ENCODE measurements at places on chromosomes 11 and 22. TPM values are rescaled to one million over a fixed set of nuclear protein-coding genes. Genes with fewer than 3 reads are reported as not detected.

The PAX6 gene
- total RNA-seq, result under 0.01 TPM

The APOA1 gene
- 0.29 TPM for total RNA-seq

The NPAS4 gene
- total RNA-seq, result 0.36 TPM

The TMEM191B gene
- 1.2 TPM for total RNA-seq

The MTA2 gene
- 105 TPM for total RNA-seq

DNA sequence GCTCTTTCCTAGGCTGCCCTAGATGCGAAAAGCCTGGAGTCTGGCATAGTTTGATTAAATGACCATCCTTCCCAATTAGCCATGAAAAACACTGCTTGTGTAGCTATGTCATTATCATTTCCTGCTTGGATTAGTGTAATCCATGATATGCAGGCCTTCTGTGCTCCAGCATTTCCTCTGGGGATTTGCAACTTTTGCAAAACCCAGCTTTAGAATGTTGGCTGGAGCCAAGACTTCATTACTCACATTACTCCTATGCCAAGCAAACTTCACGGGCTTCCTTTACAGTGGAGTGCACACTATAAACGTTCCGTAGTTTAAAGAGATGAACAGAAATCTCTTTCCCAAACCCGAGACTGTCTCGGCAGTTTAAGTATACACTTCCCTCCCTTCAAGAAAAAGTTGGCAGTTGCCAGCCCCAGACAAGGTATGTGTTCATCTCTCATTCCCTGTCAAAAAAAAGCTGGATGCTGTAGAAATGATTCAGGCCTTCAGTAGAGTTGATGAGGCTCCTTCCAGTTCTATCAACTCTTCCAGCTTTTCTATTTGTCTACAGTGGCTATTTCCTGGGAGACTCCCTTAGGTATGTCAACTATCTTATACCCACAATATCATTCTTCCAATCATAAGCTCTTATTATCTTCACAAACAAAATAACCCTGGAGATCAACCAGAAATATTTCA lies 180.0 kb downstream of the MAML2 start:
- H3K4me1 ChIP-seq, result peaks cover 66% of the 10 kb centered on the region
- peak overlapping the region; percentile 49 for H3K4me3 ChIP-seq
- no peaks in the 10 kb centered on the region for H3K27me3 ChIP-seq
- no peaks in the 10 kb centered on the region for H3K36me3 ChIP-seq

- H3K4me1 ChIP-seq, result peaks cover 11% of the 10 kb centered on the region
- H3K36me3 ChIP-seq, result no peaks in the 10 kb centered on the region
- DNase-seq, result no peak
- H3K27ac ChIP-seq, result no peak overlapping the region
- no peak overlapping the region for H3K4me3 ChIP-seq
These were observed 105.4 kb downstream of the PDE2A start for GRCh38 chr11:72568861-72569260.

- no peaks in the 10 kb centered on the region for H3K36me3 ChIP-seq
- no peaks in the 10 kb centered on the region for H3K27me3 ChIP-seq
- no peak overlapping the region for H3K4me3 ChIP-seq
- no peaks in the 10 kb centered on the region for H3K4me1 ChIP-seq
- no peak overlapping the region for H3K27ac ChIP-seq
These were observed 94.8 kb upstream of the TBCEL start for GRCh38 chr11:120929090-120929489.

- peaks cover 3% of the 10 kb centered on the region for H3K27me3 ChIP-seq
- H3K27ac ChIP-seq, result no peak overlapping the region
- no peak overlapping the region for H3K4me3 ChIP-seq
- no peaks in the 10 kb centered on the region for H3K36me3 ChIP-seq
- DNase-seq, result no peak
These were observed 11.1 kb upstream of the MPZL2 start for GRCh38 chr11:118275176-118275575.

GRCh38 chr11:79431535-79431934 lies 9.3 kb downstream of the TENM4 start:
- H3K4me1 ChIP-seq, result peaks cover 12% of the 10 kb centered on the region
- peak overlapping the region; percentile 5 for H3K4me3 ChIP-seq
- peaks cover 3% of the 10 kb centered on the region for H3K27me3 ChIP-seq

- H3K4me3 ChIP-seq, result no peak overlapping the region
- peak; percentile 41 for DNase-seq
- no peaks in the 10 kb centered on the region for H3K27me3 ChIP-seq
- peak overlapping the region; percentile 55 for H3K27ac ChIP-seq
- H3K4me1 ChIP-seq, result peaks cover 19% of the 10 kb centered on the region
These were observed 6.3 kb upstream of the OSM start for GRCh38 chr22:30272781-30273601.

DNA sequence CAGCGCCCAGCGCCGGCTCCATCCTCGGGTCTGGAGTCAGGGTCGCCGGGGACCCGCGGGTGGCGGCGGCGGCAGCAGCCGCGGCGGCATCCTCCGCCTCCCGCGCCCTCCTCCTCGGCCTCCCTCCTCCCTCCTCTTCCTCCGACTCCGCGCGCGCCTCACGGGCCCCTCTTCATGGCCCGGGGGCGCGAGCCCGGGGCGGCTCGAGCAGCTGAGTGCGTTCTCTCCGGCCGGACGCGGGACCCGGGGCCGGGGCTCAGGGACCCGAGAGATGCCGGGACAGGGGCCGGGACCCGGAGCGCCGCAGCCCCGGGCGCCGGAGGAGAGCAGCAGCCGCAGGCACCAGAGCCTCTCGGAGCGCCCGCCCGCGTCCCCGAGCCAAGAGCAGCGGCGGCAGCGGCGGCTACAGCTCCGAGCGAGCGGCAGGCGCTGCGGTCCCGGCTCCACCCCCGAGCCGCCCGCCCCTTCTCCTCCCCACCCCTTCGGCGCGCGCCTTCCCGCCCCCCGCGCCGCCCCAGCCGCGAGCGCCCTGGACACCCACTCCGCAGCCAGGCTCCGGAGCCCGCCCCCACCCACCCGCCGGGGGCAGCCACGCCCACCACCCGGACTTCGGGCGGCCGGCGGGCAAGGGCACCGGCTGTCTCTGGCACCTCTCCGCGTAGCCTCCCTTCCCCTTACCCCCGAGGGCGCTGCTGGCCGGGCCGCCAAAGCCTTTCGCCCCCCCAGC lies at the start of gene CHST1:
TSS of gene CHST1 (minus strand) at position 417 of the 727 bp plus-strand sequence. CDS start 14,699 bp downstream, outside the sequence.
- no peak within 1 kb of the TSS for H3K27ac ChIP-seq
- peaks cover 24% of the 10 kb centered on the region for H3K4me1 ChIP-seq
- DNase-seq, result peak; percentile 94
- H3K27me3 ChIP-seq, result peaks cover 39% of the 10 kb centered on the region

DNA sequence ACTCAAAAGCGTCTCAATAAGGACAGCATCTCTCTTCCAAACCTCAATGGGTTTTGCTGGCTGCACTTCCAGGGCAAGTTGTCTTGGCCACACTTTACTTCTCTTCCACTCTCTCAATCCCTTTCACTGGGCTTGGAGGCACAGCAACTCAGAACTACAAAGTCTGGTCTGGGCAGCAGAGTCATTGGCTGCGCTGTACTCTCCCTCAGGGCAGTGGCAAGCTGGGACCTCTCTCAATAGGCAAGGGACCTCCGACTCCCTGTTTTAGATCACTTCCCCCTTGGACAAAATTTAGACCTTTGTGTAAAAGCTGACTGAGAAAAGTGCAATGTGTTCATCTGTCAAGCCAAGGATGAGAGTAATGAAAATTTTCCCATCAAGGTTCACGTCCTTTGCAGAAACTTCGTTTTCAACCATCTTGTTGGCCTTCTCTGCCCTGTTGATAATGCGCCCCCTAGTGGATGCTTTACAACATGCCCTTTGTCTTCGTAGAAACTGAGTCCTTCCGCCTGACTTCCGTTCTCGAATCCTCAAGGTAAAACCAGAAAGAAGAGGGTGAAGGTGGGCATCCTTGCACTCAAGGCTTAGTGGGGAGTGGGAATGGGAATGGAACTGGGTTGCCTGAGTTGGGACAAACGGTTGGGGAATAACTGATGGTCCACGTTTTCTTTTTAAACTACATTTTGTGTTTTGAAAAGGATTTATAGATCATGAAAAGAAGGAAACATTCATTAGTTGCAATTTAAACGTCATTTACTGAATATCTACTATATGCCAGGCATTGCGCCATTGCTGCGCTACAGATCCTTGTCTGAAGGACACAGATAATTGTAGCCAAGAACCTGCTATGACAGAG lies 99.1 kb downstream of the CD44 start:
- H3K4me3 ChIP-seq, result no peak overlapping the region
- peaks cover 15% of the 10 kb centered on the region for H3K4me1 ChIP-seq
- no peaks in the 10 kb centered on the region for H3K27me3 ChIP-seq

DNA sequence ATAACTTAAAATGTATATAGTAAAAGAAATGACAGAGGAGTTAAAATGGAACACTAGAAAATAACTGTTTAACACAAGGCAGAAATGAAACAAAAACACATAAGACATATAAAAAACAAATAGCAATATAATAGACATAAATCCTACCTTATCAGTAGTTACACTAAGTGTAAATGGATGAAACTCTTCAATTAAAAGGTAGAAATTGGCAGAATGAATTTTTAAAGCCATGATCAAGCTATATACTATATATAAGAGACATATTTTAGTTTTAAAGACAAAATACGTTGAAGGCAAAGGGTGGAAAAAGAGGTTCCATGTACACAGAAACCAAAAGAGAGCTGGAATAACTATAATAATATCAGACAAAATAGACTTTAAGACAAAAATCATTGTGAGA lies 4.9 kb upstream of the TMPRSS5 start:
- no peaks in the 10 kb centered on the region for H3K27me3 ChIP-seq
- no peak for DNase-seq
- no peak overlapping the region for H3K27ac ChIP-seq
- no peaks in the 10 kb centered on the region for H3K4me1 ChIP-seq
- no peaks in the 10 kb centered on the region for H3K36me3 ChIP-seq
- no peak overlapping the region for H3K4me3 ChIP-seq

GRCh38 chr22:23518376-23519187 lies 61.5 kb downstream of the IGLL1 start:
- H3K36me3 ChIP-seq, result no peaks in the 10 kb centered on the region
- no peaks in the 10 kb centered on the region for H3K27me3 ChIP-seq
- peaks cover 13% of the 10 kb centered on the region for H3K4me1 ChIP-seq

- peaks cover 1% of the 10 kb centered on the region for H3K4me1 ChIP-seq
- no peaks in the 10 kb centered on the region for H3K36me3 ChIP-seq
- no peaks in the 10 kb centered on the region for H3K27me3 ChIP-seq
- no peak overlapping the region for H3K27ac ChIP-seq
- DNase-seq, result no peak
- no peak overlapping the region for H3K4me3 ChIP-seq
These were observed 28.0 kb upstream of the FCHSD2 start for GRCh38 chr11:73170140-73170539.

- no peaks in the 10 kb centered on the region for H3K36me3 ChIP-seq
- peaks cover 5% of the 10 kb centered on the region for H3K4me1 ChIP-seq
- no peak overlapping the region for H3K4me3 ChIP-seq
These were observed 712.3 kb downstream of the METTL15 start for GRCh38 chr11:28820296-28820989.

- peaks cover 53% of the 10 kb centered on the region for H3K27me3 ChIP-seq
- H3K27ac ChIP-seq, result no peak overlapping the region
- H3K4me3 ChIP-seq, result no peak overlapping the region
- DNase-seq, result peak; percentile 85
These were observed 4.7 kb downstream of the KCNJ4 start for GRCh38 chr22:38450234-38450797.

- H3K4me1 ChIP-seq, result peaks cover 3% of the 10 kb centered on the region
- H3K27ac ChIP-seq, result no peak overlapping the region
- H3K4me3 ChIP-seq, result no peak overlapping the region
These were observed 624.5 kb downstream of the OPCML start for GRCh38 chr11:132907651-132908413.

- H3K4me1 ChIP-seq, result peaks cover 32% of the 10 kb centered on the region
- H3K27me3 ChIP-seq, result no peaks in the 10 kb centered on the region
- no peak overlapping the region for H3K4me3 ChIP-seq
- DNase-seq, result no peak
- no peak overlapping the region for H3K27ac ChIP-seq
These were observed 48.6 kb upstream of the LMO2 start for GRCh38 chr11:33940538-33940815.

GRCh38 chr11:58597486-58598144 lies 18.8 kb downstream of the ZFP91 start:
- no peaks in the 10 kb centered on the region for H3K36me3 ChIP-seq
- no peak overlapping the region for H3K27ac ChIP-seq
- no peaks in the 10 kb centered on the region for H3K27me3 ChIP-seq
- H3K4me1 ChIP-seq, result no peaks in the 10 kb centered on the region
- no peak for DNase-seq

DNA sequence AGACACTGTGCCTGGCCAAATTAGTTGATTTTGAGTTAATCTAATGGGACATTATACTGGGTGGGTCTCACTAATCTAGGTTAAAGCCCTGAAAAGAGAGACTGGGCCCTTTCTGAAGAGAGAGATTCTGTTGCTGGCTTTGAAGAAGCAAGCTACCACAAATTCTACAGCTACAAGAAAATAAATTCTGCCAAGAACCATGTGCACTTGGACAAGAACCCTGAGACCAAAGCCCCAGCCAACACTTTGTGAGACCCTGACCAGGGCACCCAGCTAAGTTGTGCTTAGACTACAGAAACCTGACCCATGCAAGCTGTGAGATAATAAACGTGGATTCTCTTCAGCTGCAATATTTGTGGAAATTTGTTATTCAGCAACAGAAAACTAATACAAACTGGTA lies 20.1 kb upstream of the SPON1 start:
- H3K36me3 ChIP-seq, result no peaks in the 10 kb centered on the region
- no peaks in the 10 kb centered on the region for H3K27me3 ChIP-seq
- no peak overlapping the region for H3K4me3 ChIP-seq
- no peak overlapping the region for H3K27ac ChIP-seq

GRCh38 chr22:41780746-41781505 lies 19.6 kb upstream of the CCDC134 start:
- no peaks in the 10 kb centered on the region for H3K27me3 ChIP-seq
- no peak overlapping the region for H3K27ac ChIP-seq
- H3K36me3 ChIP-seq, result no peaks in the 10 kb centered on the region
- H3K4me1 ChIP-seq, result no peaks in the 10 kb centered on the region
- H3K4me3 ChIP-seq, result no peak overlapping the region

DNA sequence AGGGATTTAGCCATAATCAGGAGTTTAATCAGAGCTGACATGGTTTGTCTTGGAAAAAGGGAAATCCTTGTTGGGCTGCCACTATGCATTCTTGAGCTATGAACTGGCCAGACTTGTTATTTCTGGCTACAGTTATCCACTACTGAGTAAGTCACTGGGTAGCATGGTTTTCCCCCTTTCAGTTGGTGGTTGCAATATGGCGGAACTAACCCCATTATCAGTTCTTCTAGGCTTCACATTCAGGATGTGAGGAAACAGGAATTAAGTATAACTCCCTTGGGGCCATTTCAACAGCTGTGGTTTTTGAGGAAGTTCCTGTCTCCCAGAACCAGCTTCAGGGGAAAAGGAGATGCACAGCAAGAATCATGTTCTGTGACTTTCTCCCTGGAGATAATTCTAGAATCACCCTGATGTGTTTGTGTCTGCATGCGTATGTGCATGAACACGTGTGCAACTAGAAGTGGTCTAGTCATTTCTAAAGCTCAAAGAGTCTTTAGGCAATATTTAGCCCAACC lies 103.0 kb upstream of the CD44 start:
- H3K27ac ChIP-seq, result peak overlapping the region; percentile 71
- no peaks in the 10 kb centered on the region for H3K36me3 ChIP-seq
- H3K4me1 ChIP-seq, result peaks cover 50% of the 10 kb centered on the region
- DNase-seq, result no peak
- H3K27me3 ChIP-seq, result no peaks in the 10 kb centered on the region
